8988T (cell line): ENCODE measurements at places on chromosomes 16 and 17.

DNA sequence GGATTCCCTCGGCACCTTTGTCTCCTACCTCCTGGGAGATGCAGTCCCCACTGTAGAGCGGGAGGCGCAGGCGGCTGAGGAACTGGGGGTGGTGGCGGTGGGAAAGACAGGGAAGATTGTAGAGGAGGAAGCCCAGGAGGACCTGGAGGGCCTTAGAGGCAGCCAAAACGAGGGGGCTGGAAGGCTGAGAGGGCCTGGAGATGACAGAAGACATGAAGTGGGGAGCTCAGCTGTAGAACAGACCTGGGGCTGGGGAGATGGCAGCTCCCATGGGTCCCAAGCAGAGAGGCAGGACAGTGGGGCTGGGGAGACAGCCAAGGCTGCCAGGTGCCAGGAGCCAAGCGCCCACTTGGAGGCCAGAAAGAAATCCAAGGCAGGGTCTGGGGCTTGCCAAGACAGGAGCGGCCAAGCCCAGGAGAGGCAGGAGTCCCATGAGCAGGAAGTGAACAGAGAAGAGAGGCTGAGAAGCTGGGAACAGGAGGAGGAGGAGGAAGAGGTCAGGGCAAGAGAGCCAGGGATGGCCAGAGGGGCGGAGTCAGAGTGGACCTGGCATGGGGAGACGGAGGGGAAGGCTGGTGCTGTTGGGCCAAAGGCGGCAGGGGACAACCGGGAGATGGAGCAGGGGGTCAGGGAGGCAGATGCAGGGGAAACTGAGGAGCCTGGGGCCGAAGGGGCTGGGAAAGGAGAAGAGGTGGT is 803 bp downstream of the APOBR start:
- DNase-seq: no peak

- DNase-seq: no peak
These were observed 671.7 kb downstream of the CDH11 start for GRCh38 chr16:64450177-64450576.

DNA sequence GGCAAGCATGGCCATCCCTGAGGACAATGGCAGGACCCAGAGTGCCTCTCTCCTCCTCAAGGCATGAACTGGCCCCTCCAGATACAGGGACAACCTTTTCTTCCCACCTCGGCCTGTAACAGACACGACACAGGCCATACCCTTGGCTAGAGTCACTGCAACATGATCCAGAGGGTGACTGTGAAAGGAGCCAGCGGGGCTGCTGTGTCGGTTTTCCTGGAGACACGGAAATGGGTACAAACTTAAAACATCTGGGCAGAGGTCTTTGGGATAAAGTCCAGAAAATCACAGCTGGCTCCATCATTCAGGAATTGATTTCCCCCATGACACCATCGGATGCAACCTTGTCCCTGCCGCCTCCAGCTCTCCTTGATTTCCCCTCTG is 5.3 kb downstream of the CEP295NL start:
- DNase-seq: no peak

DNA sequence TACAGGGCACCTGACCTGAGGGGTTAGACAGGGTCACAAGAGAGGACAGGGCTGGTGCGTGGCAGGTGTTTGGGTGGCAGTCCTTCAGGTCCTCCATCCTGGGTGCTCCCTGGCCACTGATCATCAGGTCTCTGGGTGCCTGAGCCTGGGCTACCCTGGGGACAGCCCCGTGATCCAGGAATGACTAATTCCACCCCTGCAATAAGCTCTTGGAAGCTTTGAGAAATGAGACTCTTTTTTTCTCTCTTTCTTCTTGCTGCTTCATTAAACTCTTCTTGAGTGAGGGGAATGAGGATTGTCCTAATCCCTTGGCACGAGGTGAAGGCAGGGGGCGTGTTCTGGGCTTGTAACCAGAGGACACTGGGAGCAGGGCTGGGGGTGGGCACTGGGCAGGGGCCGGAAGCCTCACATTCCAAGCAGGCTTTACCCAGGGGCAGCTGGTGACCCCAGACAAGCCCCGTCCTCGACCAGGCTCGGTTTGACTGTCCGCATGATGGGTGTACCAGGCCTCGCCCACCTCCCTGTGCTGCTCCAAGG is 21.4 kb upstream of the SPNS2 start:
- DNase-seq: no peak

- DNase-seq: peak; percentile 32
These were observed 5.7 kb downstream of the GGA2 start for GRCh38 chr16:23504453-23505179.

- no peak for DNase-seq
These were observed 79.3 kb downstream of the PCTP start for GRCh38 chr17:55829995-55830612.

DNA sequence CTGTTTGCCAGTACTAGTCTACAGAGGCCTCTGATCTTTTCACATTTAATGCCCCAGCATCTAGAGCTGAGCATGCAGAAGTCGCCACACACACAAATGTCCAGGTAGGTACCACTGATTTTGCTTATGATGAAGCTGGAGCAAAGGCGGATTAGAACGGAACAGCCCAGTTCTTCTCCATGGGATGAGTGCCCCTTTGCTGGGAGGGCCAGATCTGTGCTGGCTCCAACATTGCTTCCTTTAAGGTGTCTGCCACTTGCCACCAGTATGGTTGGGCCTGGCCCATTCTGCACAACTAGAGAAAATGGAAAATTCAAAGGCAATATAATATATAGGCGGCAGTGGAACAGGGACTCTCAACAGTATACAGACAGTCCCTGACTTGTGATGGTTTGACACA is 2.2 kb upstream of the MNT start:
- DNase-seq: no peak

DNA sequence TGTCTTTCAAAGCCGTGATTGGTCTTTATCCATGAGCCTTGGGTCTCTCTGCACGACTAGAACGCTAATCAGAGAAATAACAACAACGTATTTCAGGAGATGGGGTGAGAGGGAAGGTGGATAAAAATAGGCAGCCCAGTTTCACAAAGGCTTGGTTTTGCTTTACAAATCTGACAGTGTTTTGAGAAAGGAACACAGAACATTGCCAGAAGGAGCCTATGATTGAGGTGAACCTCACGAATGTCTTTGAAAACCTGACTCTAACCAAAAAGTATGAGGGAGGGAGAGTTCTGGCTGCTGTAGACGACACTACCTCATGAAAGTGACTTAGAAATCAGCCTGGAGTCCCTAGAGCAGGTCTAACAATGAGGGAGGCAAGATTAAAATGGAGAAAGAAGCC is 38.0 kb upstream of the NOL11 start:
- no peak for DNase-seq

DNA sequence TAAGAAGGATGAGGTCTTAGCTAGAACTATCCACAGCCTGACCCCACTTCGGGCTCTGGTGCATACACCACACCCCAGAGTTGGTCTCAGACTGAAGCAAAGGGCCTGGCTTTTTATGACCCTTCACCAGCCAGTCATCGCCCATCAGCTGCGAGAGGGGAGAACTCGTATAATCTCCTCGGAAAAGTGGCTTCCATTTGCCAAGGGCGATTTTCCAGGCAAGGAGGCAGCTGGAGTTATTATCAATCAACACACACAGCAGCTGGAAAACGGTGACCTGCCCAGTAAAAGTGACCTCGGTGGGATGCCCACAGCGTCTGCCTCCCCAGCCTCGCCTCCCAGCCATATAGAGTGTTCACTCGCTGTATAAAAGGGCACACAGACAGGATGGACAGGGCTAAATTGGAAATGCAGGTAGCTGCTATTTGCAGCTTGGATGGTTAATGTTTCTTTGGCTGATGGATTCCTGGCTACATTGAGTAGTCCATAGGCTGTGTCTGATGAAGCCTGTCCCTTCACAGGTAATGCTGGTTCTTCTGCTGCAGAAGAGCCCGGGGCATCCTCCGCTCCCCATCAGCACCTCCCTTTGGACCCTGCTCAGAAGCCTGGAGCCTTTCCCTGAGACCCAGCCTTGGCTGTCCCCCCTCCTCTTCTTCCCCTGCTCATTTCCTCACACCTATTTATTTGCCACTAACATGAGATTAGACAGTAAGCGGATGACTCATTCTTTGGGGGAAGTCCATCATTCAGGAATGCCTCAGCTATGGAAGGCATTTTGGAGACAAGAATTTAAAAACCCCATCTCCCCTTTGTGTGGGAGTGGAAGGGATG is 45.7 kb downstream of the TMEM186 start:
- DNase-seq: peak; percentile 35

DNA sequence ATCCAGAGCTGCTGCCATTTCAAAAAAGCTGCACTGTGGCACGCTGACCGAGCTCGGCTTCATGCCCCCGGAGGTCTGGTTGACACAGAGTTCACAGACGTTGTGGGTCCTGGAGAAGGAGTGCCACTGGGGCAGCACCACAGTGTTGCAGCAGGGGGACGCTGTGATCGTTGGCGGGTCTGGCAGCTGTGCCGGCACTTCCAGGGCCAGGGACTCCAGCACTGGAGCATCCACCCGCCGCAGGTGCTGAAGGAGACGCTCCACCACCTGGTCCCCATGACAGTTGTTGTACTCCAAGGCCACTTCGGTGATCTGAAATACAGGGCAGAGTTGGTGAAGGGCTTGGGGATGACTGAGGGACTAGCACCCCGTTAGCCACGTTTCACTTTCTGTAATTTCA is 23.5 kb downstream of the SNN start:
- DNase-seq: no peak

- DNase-seq: no peak
These were observed 18.2 kb downstream of the PGS1 start for GRCh38 chr17:78396441-78397337.

DNA sequence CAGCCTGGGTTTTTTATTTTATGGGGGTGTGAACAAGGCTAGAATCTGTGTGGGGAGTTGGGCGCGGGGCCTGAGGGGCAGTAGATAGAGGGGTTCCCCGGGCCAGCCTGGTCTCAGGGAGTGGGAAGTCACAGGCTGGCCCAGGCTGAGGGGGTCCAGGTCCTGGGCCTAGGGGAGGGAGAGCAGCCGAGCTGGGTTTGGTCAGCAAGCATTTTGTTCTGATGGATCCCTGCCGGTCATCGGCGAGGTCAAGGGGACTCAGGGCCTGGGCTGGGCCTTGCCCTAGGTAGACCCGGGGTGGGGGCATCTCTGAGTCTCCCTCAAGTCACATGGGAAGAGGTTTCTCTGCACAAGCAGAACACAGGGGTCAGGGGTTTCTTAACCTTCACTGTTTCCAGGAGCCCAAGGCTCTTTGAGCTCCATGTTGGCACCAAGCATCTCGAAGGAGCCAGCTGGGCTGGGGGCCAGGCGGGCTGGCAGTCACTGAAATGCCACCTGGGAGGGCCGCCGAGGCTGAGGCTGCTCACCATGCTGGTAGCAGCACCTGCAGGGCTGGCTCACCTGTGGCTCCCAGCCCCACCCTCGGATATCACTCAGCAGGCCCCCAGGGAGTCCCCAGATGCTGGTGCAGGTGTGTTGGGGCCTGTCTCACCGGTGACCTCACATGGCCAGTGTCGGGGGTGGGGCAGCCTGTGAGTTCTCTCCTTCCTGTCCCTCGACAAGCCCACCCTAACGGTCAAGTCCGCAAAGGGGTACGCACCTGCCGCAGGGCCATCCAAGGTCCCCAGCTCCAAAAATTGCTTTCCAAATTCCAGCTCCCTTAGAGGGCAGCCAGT is 41.0 kb downstream of the SLC7A5 start:
- no peak for DNase-seq

- DNase-seq: no peak
These were observed 4.5 kb downstream of the PRKAR1A start for GRCh38 chr17:68516732-68517131.

GRCh38 chr17:72916991-72917390 is 175.5 kb downstream of the SLC39A11 start:
- DNase-seq: no peak
